ENCODE measurements at places on chromosomes 12 and 14.

GRCh38 chr14:37792124-37792523, 196.7 kb downstream of the TTC6 start:
- no peak for DNase-seq

DNA sequence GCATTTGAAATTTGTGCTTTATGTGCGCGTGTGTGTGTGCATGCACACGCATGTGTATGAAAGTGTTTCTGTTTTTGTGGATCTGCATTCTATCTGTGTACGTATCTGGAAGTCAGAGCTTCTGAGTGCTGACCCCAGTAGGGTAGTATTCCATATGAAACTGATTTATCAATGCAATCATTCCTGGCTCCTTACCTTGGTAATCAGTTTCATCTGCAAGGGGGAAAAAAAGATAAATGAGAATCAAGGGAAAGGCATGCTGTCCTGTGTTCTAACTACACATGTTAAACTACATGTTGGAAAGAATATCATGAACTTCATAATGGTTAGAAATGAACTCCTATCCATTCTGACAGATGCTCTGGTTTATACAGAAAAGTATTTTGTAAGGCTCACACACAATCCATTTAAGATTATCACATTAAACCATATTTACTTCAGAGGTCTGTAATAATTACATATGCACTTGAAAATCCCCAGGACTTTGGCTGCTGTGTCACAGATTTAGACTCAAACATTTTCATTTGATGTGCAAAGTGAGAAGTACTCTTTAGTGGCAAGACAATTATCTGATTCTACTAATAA, 276.1 kb upstream of the LMO3 start:
- no peak for DNase-seq

DNA sequence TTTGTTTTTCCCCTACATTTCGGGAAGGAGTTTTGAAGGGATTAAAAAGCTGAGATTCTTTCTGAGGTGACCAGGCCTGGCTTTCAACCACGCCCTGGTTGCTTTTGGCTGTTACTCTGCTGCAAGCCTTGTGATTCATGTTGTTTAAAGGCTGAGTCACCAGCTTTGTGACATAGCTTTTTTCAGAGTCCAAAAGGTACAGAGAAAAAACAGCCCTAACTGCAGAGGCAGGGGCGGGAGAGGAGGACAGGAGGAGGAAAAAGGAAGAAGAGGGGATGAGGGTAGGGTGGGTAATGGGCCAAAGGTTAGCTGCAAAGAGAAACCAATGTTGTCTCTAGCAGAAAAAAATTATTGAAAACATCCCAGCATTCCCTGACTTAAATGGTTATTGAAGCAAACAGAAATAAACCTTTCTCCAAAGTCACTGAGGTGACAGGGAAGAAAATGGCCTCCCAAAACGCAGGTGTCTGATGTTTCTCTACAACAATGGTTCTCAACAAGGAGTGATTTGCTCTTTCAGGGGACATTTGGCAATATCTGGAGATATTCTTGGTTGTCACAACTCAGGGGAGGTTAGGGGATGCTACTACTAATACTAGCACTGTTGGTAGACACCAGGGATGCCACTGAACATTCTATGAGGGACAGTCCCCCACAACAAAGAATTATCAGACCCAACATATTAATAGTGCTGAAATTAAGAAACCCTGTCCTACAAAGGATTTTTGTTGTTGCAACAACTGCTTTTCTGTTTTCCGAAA, 2.1 kb upstream of the UBC start:
- DNase-seq: no peak

- DNase-seq: no peak
Observed at GRCh38 chr12:64864319-64864718, 39.9 kb downstream of the TBC1D30 start.

- no peak for DNase-seq
Observed at GRCh38 chr12:80559766-80560165, 115.7 kb downstream of the PTPRQ start.

DNA sequence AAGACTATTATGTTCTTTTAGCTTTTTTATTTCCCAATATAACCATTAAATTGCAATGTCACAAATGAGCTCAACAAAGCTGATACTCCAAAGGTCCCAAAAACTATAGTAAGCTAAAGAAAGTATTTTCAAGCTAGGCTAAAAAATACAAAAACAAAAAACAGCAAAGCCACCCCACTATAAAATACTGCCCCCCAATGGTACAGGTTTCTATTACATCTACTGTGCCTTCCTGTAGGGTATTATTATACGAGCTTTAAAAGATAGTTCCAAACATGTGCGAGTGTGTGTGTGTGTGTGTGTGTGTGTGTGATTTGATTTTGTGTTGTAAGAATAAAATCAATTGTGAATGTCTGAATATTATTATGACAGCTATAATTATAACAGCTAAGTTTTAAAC, 1.1 kb downstream of the IFNG start:
- no peak for DNase-seq

DNA sequence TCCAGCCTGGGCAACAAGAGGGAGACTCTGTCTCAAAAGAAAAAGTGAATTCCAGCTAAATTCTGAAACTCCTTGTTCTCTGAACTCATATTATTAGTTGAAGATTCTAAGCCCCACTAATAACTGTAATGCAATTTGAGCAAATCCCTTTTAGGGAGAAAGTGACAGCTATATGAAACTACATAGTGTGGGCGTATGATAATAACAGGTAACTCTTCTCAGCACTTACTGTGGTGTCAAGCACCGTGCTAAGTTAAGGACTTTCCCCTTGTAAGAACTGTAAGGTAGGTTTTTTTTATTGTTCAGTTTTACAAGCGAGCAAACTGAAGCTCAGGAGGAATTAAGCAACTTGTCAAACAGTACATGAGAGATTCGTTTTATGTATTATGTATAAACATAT, 5.4 kb downstream of the ANKRD13A start:
- no peak for DNase-seq

DNA sequence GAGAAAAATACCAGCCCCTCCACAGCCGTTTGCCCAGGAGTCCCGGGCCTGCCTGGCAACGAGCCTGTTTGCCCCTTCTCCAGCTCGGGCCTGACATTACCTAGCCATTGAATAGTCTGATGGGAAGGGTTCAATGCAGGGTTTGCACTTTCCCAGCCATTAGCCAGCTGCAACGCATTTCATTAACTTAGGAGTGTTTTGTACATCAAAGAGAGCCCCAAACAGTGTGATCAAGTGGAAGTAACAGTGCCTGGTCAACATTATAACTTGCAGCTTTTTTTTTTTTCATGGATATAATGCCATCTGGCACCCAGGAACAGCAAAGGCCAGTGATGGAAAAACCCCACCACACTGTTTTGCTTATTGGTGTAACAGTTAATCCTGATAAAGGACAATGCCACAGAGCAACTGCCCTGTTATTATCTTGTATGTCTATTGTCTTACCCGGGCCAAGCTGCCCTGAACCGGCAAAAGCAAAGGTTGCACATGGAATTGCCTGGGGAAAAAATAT, 38.0 kb downstream of the BTG1 start:
- DNase-seq: no peak

DNA sequence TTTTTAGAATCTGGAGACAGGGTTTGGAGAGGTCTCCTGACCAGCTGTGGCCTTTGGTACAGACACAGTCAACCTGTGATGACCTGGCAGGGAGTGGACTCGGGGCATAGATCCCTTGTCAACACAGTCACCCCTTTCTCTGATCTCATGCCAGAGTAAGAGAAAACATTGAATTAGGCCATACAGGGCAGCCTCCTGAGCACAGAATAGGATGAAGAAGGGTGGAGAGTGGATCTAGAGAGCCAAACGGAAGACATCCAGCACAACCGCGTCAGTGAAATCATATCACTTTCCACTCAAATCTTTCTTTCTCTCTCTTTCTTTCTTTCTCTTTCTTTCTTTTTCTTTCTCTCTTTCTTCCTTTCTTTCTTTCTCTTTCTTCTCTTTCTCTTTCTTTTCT, 145.9 kb upstream of the TBX3 start:
- DNase-seq: no peak

- DNase-seq: no peak
Observed at GRCh38 chr14:53741479-53742232, 215.0 kb downstream of the BMP4 start.

DNA sequence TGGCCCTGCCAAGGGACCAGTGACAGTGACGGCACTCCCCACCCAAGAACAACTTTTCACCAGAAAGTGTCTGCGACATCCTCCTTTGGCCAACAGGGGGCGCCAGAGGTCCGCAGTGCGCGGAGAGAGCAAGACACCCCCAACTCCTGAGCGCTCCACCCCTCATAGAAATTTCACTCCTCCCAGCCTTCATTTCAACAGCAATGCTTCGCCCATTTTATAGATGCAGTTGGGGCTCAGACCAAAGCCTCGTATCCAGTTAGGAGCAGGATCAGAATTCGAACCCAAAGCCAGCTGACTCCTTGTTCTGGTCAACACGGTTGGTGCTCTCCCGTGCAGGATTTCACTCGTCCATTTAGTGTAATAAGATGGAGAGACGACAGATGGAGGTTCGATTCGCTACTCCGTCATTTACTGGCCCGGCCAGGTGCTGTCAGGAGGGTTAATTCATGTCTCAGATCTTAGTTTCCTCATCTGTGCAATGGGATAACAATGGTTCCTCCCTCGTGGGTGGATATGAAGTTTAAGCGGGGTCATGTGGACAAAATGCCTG, 2.4 kb upstream of the POP5 start:
- peak; percentile 64 for DNase-seq

- DNase-seq: no peak
Observed at GRCh38 chr12:129848876-129849275, 54.9 kb downstream of the TMEM132D start.

GRCh38 chr14:32200368-32201192, 1.3 kb upstream of the RNU6-7 start:
- no peak for DNase-seq

DNA sequence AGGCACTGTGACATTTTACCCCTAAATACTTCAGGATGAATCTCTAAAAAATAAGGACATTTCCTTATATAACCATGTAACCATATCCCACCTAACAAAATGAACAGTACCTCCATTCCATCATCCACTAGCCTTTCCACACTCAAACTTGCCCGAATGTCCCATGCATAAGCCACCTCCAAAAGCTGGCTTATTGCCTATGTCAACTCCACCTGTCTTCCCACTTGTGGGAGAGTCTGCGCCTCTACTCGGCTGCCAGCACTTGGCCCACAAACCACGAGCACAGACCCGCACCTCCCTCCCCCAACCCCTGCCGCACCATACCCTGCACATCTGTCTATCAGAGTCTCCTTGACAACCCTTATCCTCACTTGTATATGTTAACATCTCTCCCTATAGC, 165.8 kb downstream of the CALM1 start:
- DNase-seq: no peak

- no peak for DNase-seq
Observed at GRCh38 chr14:73465823-73466532, 7.6 kb upstream of the NUMB start.

DNA sequence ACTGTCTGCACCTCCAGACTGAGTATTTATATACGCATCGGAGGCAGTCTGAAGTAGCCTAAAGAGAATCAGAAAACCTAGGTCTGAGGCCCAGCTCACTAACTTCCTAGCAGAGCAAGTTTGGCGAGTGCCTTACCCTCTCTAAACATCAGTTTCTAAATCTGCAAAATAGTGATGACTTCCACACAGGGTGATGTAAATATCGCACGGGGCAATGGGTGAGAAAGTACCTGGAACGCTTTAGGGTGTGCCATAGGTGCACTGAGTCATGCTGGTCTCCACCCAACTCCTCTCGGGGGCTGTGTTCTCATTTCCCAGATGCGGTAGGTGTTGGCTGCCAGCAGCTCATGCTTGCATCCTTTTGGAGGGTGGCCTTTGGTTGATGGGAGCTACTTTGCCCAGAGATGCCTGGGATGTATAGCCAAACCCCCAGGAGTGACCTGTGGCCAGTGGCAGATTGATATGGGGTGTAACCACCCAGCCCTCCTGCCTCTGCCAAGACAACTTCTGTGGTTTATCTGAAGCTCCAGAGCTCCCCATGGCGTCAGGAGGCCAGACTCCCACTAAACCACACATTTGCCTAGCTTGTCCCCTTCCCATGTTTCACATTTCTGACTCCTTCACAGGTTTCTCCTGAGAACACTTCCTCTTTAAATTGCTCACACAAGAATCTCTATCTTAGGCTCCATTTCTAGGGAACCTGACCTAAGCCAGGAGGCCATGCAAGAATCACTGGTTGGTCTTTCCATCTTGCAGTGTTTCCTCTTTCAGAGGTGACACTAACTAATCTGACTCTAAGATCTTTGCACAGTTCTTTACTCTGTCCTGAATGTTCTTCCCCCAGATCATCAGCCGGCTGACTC, 62.0 kb upstream of the TUNAR start:
- DNase-seq: no peak

DNA sequence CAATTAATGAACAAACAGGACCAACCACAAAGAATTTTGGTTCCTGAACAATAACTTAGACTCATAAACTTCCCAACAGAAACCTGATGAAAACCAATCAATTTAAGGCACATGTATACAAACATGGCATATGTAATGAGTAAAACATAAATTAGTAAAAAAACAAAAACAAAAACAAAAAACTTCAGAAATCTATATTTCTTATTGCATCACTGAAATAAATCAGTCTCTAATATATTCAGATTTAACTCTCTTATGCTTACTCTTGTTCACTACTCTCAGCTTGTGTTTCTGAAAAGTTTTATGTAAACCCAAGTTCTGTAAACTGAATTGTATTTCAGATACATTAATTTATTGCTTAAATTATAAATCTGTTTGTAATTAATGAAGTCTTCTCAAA, 233.7 kb downstream of the SLC25A21 start:
- DNase-seq: no peak

DNA sequence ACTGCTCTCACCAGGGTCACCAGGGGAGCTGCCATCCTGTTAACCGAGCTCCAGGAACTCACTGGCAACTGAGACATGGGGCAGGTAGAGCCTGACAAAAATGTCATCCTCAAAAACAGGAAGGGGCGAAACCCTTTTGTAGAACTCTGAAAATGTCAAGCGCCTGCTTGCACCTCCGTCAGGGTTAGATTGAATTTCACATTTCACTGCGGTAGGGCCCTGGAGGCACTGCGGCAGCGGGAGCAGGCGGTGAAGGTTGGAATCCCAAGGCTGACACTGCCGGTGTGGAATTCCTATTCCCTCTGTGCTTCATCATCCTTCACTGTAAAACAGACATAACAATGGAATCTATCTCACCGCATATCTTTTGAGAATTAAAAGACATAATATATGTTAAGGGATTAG, 142.8 kb upstream of the TMCC3 start:
- no peak for DNase-seq

Measured in hypothalamus (tissue), 51 donors.